ENCODE measurements at places on chromosomes 5 and 9.

DNA sequence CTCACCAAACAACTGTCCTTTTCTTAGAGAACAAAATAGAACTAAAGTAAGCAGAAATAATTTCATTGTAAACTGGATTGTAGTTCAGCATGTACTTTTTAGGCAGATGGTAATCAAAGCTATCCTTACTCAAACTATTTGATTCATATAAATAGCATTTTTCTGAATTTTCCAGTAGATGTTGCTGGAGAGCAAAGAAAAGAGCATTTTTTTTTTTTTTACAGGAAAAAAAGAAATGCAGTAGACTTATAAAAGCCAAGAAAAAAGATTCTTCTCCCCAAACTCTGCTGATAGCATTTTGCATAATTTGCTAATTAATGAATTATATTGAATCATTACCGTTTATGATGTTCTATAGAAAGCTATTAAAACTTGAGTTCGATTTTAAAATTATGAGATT is 715.3 kb upstream of the WWC1 start:
- no peak for DNase-seq

- no peak for DNase-seq
Measured at GRCh38 chr9:106632621-106633020, 230.3 kb upstream of the ZNF462 start.

- DNase-seq = no peak
Measured at GRCh38 chr9:6905850-6906375, 148.1 kb downstream of the KDM4C start.

- DNase-seq = no peak
Measured at GRCh38 chr5:14284392-14285148, 141.4 kb downstream of the TRIO start.

- no peak for DNase-seq
Measured at GRCh38 chr5:80825786-80826460, 134.2 kb upstream of the RASGRF2 start.

DNA sequence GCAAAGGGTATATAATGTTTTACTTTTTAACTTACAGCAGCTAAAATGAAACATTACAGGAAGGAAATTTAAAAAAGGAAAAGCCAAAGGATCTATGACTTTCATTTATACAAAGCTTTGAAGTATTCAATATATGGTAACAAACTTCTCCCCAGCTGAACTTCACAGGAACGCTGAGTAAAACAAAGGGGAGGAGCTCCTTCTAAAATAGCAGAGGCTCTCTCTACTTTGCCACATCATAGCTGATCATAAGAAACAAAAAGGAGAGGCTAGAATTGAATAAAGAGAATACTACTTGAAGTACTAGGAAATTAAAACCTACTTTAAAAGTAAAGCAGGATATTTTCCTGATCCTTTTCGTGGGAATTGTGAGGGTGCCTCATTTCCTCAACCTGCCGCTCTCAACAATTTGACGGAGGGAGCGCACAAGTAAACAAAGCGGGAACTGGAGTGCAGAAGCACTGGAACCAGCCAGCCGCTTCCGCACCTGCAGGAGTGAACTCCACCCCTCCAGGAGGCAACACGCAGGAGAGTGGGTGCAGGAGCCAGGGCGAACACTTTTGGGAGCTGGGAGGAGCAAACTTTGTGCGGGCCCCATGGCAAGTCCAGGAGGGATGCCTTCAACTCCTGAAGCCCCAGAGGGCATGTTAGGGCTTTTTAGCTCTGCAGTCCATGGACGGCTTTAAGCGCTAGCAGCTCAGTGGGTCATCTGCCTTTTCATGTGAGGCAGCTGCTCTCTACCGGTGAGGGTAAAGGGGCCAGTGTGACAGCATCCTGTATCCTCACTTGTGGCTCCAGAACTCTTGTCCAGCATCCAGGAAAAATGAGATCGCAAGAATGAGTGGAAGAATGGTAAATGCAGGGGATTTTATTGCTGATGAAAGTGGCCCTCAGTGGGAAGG is 757.4 kb downstream of the PTPRD start:
- no peak for DNase-seq

DNA sequence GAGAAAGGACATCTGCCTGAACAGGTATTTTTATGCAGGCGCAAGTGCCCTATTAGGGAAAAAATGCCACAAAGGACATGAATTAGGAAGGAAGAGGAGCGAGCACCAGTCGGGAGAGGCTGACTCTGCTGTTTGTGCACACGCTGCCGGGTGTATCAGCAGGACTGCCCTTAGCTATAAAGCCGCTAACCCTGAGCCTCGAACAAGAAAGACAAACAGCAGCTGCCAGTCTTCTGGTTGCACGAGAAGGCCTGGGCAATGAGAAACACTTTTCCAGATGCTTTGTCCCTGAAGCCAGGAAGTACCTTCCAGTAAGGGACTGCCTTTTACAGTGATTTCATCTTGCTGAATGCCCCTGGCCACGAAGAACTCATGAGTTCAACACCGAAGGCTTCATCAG is 12.6 kb downstream of the QSOX2 start:
- no peak for DNase-seq

- DNase-seq = no peak
Measured at GRCh38 chr5:35188031-35188457, 42.2 kb downstream of the PRLR start.

DNA sequence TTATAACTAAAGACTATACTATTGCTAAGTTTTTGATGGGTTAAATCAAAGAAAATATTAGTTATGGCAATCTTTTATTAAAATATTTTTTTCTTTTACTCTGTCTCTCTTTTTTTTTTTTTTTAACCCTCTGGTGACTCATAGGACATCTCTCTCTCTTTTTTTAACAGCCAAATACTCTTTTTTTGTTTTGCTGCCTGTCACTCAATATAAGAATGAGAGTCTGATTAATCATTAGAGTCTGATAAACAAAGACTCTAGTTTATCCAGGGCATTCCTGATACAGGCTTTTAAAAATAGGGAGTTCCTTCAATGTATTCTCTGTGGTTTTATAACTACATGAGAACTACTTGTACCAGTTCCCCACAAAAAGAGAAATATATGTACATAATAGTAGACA is 77.3 kb downstream of the SLC38A9 start:
- no peak for DNase-seq

DNA sequence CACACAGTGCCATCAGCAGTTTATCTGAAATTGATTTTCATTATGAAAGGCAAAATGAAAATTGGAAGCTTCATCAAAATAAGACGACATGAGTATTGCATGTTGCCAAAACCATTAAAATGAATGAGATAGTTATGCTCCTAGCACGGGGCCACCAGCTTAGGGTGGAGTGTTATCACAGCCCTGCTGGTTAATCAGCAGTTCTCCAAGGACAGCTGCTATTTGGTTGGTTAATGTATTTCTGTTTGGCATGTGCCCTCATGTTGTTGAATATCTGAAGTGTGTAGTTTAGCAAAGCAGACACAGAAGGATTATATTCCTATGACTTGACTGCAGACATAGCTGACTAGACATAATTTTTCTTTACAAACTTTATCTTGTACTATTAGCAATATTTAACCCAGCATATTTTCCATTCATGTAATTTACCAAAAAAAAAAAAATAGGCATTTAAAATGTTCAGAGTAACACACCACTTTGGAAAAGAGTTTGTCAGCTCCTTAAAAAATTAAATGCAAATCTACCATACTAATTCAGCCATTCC is 98.6 kb upstream of the PIK3R1 start:
- DNase-seq = no peak

Data from KG1 (cell line).